ENCODE measurements at places on chromosomes 3 and 15. TPM values are rescaled to one million over a fixed set of nuclear protein-coding genes. Genes with fewer than 3 reads are reported as not detected.

The PRSS50 gene
- not detected for total RNA-seq

The DLEC1 gene
- 0.41 TPM for total RNA-seq

The LAMB2 gene
- 30.2 TPM for total RNA-seq

The SAXO2 gene
- total RNA-seq, result 4.1 TPM

The ZNF654 gene
- 35.1 TPM for total RNA-seq

- no peak for DNase-seq
Observed at GRCh38 chr3:159416856-159417255, 571.8 kb upstream of the IL12A start.

DNA sequence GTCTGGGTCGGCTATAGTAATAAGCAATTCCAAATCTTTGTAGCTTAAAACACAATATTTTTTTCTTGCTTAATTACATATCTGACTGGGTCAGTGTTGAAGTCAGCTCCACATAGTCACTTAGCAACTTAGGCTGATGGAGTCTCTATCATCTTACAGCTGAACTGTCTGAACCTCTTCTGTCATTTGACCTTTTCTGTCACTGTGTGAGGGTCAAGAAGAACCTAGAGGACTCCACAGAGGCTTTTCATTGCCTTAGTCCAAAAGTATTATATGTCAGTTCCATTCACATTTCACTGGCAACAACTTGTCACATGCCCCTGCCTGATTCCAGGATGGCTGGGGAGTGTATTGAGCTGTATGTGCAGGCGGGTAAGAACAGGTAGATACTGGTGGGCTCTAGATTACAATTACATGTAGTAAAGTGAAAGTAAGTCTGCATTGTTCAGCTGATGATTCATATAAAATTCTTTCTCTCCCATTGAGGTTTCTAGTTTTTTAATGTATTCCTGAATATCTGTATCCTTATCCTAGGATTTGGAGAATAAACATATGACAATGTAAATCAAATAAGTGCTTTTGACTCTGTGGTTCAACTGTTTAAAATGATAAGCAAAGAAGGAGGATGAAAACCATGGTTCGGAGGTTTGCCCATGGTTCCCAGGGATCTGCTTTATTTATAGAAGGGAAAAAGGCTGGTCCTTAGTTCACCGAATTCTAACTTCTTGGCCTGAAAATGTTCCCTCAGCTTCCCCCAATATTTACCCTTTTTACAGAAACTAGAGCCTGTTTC is 5.8 kb upstream of the ARPP21 start:
- no peak for DNase-seq

GRCh38 chr15:100115066-100115710 is 226.6 kb downstream of the ADAMTS17 start:
- no peak for DNase-seq

DNA sequence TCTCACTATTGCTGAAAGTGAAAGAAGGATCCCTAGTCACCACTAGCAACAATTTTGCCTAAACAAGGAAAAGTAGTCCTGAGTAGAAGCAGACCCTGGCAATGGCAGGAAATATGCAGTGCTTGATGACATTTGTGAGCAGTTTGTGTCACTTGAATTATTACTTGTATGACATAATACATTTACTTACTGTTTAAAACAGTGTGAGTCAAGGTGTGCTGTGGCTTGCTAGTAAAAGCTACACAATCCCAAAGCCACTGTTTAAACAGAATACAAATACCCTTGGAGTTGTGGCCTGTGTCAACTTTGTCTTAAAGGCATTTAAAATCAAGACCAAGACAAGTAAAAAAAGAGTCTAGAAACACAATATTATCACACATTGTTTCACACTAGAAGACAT is 775.4 kb downstream of the ROBO1 start:
- DNase-seq, result no peak

- DNase-seq, result no peak
Observed at GRCh38 chr15:63070681-63071129, 28.2 kb downstream of the TPM1 start.

- no peak for DNase-seq
Observed at GRCh38 chr3:183837894-183838293, 12.5 kb upstream of the MAP6D1 start.

DNA sequence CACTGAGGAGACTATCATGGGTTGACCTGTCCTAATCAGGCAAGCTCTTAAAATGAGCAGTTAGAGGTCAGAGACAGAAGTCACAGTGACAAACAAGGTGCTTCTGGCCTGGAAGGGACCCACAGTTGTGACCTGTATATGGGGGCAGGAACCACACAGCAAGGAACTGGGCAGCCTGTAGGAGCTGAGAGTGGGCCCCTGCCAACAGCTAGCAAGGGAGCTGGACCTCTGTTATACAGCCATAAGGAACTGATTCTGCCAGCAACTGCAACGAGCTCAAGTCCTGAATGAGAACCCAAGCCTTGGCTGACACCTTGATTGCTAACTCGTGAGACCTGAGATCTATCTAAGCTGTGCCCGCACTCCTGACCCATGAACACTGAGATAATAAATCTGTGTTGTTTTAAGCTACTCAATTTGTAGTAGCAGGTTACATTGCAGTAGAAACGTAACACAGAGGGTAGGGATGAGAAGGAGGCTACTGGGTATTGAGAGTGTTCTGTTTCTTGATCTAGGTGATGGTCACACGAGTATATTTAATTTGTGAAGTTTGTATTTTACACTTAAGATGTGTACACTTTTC is 44.5 kb upstream of the MAGI1 start:
- no peak for DNase-seq
